ENCODE measurements at places on chromosomes 12 and 14.

DNA sequence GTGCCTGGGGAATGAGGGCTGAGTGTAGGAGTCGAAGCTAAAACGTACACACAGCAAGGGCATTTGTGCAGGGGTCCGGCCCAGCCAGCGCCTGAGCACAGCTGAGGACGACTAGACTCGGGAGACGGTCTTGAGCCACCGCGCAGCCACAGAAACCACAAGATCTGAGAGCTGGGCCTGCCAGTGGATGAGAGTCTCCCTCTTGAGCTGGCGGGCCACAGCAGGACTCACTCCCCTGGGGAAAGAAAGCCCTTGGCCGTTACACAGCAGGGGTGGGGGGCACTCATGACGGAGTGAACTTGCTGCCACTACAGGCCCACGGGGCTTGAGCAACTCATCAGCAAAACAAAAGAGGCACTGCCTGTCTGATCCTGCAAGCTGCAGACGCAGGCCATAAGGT is 23.0 kb downstream of the STX2 start:
- no peak for DNase-seq

- DNase-seq = peak; percentile 90
Measured at GRCh38 chr12:122003651-122004611, 17.8 kb upstream of the BCL7A start.

- DNase-seq = no peak
Measured at GRCh38 chr14:71591231-71591630, 341.0 kb upstream of the RGS6 start.

GRCh38 chr14:53144244-53144643 is 8.9 kb downstream of the DDHD1 start:
- no peak for DNase-seq

- DNase-seq = no peak
Measured at GRCh38 chr14:48582938-48583337, 907.5 kb upstream of the MDGA2 start.

DNA sequence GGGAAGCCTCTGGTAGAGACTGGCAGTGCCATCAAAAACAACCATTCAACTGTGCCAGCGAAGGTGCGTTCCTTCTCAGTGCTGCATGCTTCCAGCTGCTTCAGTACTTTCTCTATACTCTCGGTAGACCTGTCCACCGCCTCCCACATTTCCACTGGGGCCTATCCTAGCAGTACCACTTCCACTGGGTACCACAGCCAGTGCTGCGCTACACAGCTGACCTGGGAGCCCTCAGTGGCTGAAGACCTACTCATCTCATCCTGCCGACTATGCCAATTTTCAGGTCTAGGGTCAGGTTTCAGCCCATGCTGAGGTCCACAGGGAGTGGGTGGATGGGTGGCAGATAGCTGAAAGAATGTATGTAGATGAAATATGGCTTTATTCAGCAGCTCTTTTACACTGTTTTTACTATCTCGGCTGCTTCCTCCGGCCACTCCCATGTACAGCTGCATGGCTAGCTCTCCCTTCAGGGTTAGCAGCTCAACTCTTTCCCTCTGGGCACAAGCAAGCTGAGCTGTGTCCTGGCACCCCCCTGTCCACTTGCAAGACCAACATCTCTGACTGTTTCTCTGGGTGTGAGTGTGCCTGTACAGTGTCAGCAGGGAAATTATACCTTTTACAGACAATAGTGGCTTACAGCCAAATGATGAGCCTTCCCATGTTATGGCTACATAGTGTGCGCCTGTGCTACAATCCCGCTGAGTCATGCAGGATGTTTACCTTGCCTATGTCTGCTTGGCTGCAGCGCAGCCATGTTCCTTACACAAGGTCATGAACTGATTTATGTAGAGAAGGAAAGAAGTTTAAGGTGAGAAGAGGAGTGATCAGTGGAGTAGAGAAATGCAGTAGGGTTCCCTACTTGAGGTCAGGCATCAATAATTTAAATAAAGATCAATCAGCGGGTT is 125.7 kb upstream of the DDHD1 start:
- DNase-seq = no peak

DNA sequence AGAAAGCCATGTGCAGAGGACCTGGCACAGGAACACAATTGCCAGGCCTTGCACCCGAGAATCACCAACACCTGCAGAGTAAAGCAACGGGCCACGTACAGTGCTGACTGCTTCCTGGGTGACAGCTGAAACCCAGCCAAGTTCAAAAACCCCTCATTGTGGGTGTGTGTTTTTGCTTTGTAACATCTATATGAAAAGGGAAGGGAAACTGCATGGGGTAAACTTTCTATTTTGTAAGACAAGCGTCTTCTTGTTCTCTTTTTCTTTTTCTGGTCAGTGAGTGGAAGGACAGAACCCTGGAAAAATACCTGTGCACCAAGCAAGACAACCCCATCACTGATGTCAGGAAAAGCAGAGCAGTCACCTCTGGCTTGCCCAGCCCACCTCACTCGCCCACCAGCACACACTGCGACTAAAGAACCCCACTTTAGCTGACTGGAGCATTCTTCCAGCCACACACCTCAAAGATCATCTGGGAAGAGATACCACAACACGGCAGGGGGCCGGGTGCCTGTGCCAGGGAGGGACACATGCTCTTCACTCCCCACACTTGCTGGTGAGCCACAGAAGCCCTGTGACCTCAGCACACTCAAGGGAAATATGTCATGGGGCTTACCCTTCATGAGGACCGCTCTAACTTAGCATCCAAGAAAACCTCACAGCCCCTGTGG is 172.3 kb downstream of the NDUFA12 start:
- no peak for DNase-seq

- no peak for DNase-seq
Measured at GRCh38 chr14:48349689-48350088, 674.3 kb upstream of the MDGA2 start.

GRCh38 chr14:101058571-101058970 is 155.0 kb upstream of the RTL1 start:
- DNase-seq = no peak

DNA sequence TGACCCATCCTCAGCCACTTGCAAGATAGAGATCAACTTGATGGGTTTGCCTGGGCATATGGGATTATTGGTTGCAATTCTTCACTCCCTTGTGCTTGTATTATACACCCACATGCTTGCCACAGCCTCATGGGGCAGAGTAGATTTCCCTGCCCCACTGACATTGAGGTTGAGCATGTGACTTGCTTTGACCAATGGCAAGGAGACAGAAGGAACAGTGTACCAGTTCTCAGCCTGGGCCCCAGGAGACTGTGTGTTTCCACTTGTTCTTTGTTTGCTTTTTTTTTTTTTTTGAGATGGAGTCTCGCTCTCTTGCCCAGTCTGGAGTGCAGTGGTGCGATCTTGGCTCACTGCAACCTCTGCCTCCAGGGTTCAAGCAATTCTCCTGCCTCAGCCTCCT is 31.8 kb downstream of the CALM1 start:
- DNase-seq = no peak

GRCh38 chr12:96045566-96045965 is 10.2 kb upstream of the LTA4H start:
- no peak for DNase-seq

DNA sequence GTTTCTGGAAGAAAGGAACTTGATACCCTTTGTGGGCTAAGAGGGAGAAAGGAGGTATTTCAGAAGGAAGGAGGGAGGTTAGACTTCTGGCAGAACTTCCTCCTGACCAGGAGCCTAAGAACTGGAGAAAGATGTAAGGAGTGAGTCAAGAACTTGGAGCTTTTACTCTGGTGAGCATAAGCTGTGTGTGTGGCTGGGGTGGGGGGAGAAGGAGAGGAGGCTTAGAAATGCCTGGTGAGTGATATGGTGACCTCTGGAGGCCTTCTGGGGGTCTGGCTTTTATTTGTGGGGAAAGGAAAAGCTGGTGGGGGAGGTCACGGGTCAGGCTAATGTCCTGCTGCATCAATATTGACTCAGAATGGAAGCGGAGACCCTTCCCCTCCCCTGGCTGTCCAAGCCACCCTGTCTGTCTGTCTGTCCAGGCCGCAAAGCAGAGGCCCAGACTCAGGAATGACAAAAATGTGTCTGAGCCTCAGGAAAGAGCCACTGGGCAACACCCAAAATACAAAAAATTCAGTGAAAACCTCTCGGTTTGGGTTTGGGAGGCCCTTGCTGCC is 4.8 kb downstream of the LRP1 start:
- DNase-seq = no peak

DNA sequence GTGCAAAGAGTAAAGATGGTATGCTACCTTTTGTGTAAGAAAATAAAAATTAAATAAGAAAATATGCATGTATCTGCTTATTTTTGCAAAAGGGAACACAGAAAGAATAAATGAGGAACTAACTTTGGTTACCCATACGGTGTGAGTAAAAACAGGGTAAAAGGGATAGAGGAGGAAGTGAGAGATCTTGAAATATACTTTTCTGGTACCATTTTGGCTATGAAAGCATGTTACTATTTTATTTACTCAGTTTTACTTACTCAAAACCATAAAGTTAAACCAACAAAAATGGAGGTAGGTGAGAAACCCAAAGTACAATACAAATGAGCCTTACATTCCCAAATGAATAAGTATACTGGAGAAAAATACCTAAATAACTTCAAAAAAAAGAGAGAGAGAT is 122.0 kb upstream of the EGLN3 start:
- no peak for DNase-seq

DNA sequence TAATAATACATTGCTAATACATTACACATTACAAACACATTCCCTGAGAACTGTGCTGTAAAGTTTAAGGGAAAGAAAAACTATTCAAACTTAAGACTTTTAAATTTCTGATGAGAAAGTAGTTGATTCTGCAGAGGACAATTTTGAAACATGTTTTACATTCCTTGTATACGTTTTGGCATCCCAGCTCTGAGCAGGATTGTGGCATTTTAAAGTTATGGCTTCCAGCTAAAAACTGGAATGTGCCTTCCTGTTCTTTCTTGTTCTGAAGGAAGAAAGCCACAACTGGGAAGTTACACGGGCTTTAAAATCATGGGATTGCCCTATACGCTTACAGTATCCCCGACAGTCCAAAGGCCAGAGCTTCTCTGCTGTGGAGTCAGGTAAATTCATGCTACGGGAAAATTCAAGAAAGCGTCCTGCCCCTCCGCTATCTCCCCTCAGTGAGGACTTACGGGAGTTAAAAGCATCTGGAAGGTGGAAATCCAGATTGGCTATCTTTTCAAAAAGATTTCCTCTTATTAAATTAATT is 10.8 kb upstream of the KLHL42 start:
- DNase-seq = no peak

GRCh38 chr14:71474301-71475265 is 457.6 kb upstream of the RGS6 start:
- no peak for DNase-seq

- no peak for DNase-seq
Measured at GRCh38 chr12:13052421-13052820, 8.2 kb downstream of the FAM234B start.

- no peak for DNase-seq
Measured at GRCh38 chr12:67772267-67773169, 124.0 kb downstream of the DYRK2 start.

GRCh38 chr14:69879175-69880043 is at the start of gene SMOC1:
TSS of gene SMOC1 (plus strand) at chr14:69879416. CDS start at chr14:69879679, 263 bp downstream.
- DNase-seq = no peak

GRCh38 chr14:103332143-103332919 is 1.7 kb upstream of the EIF5 start:
- DNase-seq = peak; percentile 66

DNA sequence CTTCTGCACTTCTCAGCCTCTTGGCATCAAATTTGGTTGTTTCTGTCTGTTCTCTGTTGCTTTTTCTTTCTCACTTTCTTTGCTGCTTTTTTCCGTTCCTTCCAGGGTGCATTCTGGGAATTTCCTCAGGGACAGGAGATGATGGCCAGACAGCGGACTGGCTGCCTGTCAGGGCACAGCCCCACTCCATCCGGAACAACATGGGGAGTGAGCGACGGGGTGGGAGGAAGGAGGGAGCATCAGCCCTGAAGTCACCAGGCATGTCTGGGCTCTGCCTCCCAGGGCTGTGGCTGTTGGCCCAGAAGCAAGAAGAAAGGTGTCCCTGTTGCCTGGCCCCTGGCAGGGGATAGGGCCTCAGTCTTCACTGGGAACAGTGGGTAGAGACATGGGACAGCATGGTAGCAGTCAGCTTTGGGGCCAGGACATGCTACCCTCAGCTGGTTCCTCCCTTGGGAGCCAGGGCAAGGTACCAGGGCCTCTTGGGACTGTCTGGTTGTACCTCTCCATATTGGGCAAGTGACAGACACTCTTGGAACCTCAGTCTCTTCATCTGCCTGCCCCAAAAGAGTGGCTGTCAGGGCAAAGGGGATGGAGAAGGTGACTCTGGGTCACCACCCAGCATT is 8.6 kb downstream of the PGF start:
- DNase-seq = no peak

DNA sequence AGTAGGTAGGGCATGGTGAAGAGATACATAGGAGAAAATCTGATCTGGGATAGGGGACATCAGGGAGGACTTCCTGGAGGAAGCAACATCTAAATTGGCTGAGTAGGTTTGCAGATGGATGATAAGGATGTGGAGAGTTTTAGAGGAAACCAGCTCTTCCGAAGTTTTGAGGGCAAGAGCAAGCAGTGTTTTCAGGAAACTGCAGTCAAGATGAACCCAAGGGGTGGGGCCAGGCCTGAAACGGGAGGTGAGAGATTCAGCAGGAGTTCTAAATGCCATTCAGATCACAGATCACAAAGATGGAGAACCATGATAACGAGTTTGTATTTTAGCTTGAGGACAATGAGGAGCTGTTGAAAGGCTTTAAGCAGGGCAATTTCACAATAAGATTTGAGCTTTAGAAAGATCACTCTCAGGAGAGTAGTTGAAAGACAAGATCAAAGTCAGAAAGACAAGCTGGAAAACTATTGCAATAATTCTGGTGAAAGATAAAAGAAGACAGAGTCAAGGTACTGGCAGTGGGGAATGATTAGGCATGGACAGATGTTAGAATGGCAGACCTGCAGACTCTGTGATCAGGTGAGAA is 70.1 kb upstream of the PLXNC1 start:
- no peak for DNase-seq

- DNase-seq = peak; percentile 57
Measured at GRCh38 chr12:110176745-110177144, 52.6 kb downstream of the IFT81 start.

DNA sequence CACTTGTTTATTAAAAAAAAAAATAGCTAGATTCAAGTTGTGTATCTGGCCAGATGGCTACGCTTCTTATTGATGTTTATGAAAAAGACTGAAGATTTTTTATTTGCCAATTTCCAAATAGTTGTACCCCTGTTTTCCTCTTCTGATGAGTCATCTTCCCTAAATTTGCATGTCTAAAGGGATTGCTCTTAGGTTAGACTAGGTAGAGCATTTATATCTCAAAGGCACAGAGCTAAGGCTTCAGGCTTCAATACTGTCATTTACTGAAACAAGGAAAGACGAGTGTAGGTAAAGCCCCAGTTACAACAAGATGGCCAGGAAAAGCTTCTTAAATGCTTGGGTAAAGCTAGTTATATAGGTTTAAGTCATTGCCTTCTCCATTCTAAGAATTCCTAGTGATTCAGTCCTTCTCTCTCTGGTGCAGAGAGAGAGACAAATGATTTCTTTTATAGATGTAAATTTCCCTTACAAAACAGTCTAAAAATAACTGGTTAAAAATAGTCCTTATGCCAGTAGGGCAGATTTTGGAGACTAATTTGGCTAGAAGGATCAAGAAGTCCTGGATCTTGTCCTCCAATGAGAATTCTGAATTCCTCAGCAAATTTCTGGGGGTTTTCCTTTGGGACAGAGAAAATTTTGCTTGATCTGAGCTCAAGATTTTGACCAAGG is 26.1 kb downstream of the LEMD3 start:
- no peak for DNase-seq

- DNase-seq = no peak
Measured at GRCh38 chr12:53044896-53045695, 4.8 kb upstream of the TNS2 start.

All from hematopoietic multipotent progenitor cell treated with erythropoietin and hydrocortisone succinate and interleukin-3 and kit ligand, for 8 days (in vitro differentiated cells).